ENCODE measurements at places on chromosomes 5 and 9. TPM values are rescaled to one million over a fixed set of nuclear protein-coding genes. Genes with fewer than 3 reads are reported as not detected.

The UBAP2 gene
- total RNA-seq: 20.5 TPM

The REEP2 gene
- total RNA-seq: 15.8 TPM

The TAS2R1 gene
- not detected for total RNA-seq

The PIP5K1B gene
- 0.28 TPM for total RNA-seq

The CCL27 gene
- total RNA-seq: not detected

The RASA1 gene
- total RNA-seq: 29.4 TPM

The TSSK1B gene
- total RNA-seq: 0.14 TPM

The N4BP3 gene
- 3.0 TPM for total RNA-seq

The SPINK7 gene
- total RNA-seq: 4.2 TPM

The RRAGA gene
- 46.8 TPM for total RNA-seq

The PDE8B gene
- not detected for total RNA-seq

The FIBCD1 gene
- 0.56 TPM for total RNA-seq

The EIF4E1B gene
- not detected for total RNA-seq

The RASGEF1C gene
- total RNA-seq: not detected

The LHX2 gene
- not detected for total RNA-seq

The SLC44A1 gene
- 17.8 TPM for total RNA-seq

The DOK3 gene
- total RNA-seq: 1.9 TPM

The ACER2 gene
- 6.2 TPM for total RNA-seq

The ROPN1L gene
- total RNA-seq: not detected

The ARL10 gene
- 5.5 TPM for total RNA-seq

The BTNL8 gene
- total RNA-seq: not detected

The PCYOX1L gene
- total RNA-seq: 14.7 TPM

The UNC13B gene
- total RNA-seq: 14.9 TPM

All from airway epithelial cell (primary cell).